ENCODE measurements at places on chromosomes 12 and 14.

- no peak for DNase-seq
Observed at GRCh38 chr12:88925454-88925853, 345.2 kb upstream of the KITLG start.

DNA sequence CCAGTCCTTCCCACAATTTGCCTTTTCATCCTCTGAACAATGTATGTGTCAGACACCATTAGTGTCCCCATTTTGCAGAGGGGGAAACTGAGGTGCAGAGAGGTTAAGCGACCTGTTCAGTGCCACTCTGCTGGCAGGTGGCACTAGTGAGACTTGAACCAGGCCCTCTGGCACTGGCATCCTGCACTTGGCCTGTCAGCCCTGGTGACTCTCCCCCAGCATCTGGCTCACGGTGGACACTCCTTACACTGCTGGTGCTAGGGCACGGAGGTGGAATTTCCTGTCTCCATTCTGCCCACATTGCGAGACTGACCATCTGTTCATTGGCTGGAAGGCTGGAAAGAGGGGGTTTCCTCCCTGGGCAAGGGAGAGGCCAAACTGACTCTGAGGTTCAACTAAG lies 48.7 kb downstream of the CCNK start:
- no peak for DNase-seq

DNA sequence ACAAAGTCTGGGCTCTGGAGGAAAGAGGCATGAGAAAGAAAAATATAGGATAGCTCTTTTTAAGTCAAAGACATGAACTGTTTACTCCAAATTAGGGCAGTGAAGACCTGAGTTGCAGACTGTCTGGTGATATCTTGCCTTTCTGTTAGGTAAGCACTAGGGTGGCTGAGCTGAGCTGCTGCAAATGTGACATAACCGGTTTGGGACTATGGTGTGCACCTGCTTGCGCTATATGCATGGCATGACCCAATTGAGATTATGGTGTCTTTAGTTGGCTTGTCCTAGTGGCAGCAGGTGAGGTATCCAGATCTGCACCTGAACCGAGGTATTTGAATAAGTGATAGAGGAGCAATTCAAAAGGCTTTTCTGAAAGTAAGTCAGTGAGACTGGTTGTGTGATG lies 345.6 kb downstream of the APAF1 start:
- no peak for DNase-seq

- DNase-seq: no peak
Observed at GRCh38 chr12:127275416-127275815, 991.6 kb upstream of the TMEM132C start.

GRCh38 chr14:57834961-57835360 lies 30.9 kb downstream of the SLC35F4 start:
- DNase-seq: no peak

GRCh38 chr12:32949815-32950214 lies 53.2 kb upstream of the PKP2 start:
- DNase-seq: no peak

DNA sequence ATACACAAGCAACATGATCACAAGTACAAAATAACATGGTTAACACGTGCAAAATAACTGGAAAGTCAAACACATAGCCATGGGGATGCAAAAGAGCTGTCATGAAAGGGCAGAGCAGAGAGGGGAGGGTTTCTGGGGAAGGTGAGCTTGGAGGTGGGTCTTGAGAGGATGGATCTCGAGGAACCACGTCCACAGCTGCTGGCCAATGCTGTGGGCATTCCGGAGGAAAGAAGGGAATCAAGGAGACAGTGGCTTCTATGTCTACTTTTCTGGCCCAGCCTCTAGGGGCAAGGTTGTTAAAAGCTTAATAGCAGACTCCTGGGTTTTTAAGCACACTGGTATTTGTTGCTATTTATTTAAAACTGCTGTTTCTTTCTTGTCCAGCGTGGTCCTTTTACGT lies 8.4 kb upstream of the MYH7 start:
- no peak for DNase-seq

DNA sequence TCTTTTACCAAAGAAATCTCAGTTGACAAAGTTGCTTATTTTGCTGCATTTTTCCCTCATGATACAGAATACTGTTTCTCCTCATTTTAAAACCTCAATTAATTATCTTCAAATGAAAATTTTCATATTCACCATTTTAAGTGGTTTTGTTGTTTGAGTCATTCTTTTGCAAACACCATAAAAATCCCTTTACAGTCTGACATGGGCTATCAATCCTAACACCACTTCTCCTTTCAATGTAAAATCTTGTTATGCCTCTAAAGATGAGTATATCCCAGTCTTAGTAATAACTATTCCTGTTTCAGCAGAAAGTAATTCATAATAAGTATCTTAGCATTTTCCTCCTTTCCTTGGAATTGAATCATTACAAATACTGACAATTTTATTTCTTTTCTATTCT lies 192.2 kb downstream of the SYT1 start:
- no peak for DNase-seq

DNA sequence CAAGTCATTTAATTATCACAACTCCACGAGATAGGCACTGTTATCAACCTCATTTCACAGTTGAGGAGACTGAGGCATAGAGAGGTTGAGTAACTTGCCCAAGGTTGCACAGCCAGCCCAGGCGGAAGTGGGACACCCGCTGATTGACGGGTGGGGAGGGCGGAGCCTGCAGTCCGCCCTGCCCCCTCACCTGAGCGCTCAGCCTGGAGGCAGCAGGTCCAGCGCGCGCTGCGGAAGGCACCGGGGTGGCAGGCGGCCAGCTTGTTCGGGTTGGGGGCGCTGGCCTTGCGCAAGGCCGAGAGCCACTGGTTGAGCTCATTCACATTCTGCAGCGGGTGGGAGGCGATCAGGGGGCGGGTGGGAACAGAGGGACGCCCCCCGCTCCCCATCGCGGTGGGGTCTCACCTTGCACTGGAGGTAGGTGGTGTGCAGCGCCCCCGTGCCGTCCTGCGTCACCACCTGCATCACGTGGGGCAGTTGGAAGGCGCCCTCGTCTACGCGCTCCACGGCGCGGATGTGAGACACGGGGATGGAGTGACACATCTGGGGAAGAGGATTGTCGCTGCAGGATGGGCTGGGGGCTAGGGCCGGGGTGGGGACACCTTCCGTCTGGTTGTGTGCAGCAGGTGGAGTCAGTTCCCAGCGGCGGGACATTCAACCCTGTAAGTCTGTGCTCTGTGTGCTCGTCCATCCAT lies 31.7 kb downstream of the RASAL1 start:
- DNase-seq: peak; percentile 48

DNA sequence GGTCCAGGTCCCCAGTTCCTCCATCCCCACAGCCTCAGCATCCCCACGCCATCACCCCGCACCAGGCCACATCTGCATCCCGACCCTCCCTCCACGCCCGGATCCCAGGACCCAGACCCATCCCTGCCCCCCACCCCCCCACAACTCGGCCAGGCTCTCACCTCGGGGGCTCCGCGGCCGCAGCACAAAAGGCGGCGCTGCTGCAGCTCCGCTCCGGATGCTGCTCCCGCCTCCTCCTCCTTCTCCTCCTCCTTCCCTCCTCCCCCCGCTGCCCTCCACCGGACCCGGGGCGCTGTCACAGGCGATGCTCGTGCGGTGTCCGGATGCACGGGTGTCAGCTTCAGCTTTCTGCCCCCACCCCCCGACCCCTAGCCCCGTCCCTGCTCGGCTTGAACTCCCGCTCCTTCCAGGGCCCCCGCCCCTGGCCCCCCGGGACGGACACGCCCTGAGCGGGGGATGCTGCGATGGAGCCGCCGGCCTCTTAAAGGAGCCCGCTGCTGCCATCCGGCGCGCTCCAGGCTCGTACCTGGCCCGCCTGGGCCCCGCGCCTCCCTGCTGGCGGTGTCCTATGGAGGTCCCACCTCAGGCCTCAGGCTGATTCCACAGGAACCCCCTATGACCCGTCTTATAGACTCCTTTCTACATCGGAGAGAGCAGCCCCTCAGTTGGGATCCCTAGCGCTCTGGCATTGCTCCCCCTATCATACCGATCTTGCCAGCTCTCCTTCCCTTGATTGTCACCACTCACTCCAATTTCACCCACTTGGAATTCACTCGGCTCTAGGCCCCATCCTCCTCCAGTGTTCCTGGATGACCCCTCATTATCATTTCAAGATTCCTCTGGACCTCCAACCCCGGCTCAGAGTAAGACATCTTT lies at the start of gene MAP3K12:
Gene MAP3K12, minus strand, starts transcription at position 193 of the 876 bp plus-strand sequence. CDS start 12,067 bp downstream, outside the sequence.
- no peak for DNase-seq

DNA sequence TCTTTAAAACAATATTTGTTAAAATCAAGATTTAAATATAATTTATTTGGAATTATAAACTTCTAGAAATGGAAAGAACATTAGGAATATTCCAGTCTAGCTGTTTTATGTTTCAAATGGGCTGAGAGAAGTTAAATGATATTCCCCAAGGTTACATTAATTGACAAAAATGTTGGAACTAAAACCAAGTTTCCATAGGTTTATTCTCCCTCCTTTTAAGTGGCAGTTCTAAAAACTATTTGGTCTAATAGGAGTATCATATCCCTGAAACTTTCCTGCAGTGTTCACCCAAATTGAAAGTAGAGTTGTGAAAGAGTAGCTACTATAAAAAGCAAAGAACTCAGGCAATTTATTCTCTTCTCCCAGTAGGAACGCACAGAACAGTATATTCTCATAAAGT lies 1185.5 kb downstream of the LRFN5 start:
- DNase-seq: no peak

GRCh38 chr14:31283578-31284252 lies 76.1 kb upstream of the HECTD1 start:
- DNase-seq: no peak

GRCh38 chr12:1864867-1865266 lies 44.5 kb downstream of the LRTM2 start:
- no peak for DNase-seq

DNA sequence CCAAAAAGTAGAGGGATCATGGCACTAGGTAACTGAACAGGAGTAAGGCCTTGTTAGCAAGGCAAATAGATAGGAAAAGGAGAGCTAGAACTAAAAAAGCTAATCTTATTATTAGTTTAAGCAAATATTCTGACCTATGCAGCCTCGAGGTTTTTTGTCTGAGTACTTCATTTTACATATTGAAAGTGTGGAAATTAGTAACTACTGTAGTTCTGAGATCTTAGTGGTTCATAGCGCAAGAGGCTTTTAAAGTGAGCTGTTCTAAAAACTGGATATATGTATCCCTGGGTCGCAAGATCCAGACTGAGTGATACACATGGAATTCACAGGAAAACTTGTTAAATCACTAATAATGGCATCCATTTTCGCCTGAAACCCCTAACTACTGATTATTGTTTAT lies 411.0 kb upstream of the SOX5 start:
- no peak for DNase-seq
